ENCODE measurements at places on chromosomes 4 and X.

- DNase-seq, result no peak
Measured at GRCh38 chrX:17361620-17362019, 13.4 kb upstream of the NHS start.

DNA sequence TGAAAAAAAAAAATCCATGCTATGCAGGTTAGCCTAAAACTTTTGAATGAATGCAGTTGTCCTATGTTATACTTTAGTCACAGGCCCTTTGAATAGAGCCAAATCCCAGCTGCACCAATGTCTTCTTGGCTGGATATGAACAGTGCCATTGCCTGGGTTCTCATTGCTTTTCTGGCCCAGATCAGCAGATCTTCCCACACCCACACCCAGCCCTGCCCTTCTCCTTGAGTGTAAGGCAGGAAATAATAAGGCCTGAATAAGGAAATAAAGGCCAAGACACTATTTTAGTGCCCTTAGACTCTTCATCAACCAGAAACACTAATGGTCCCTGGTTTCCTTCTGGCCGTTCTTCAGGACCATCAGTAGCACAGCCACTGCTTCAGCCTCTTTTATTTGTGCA lies 66.6 kb downstream of the USP38 start:
- DNase-seq, result no peak

GRCh38 chr4:12519426-12519825 lies 964.7 kb downstream of the RAB28 start:
- DNase-seq, result no peak

GRCh38 chrX:2609431-2610238 lies 81.5 kb upstream of the CD99 start:
- DNase-seq, result no peak

GRCh38 chr4:184100297-184100885 lies 117.3 kb downstream of the ENPP6 start:
- no peak for DNase-seq

DNA sequence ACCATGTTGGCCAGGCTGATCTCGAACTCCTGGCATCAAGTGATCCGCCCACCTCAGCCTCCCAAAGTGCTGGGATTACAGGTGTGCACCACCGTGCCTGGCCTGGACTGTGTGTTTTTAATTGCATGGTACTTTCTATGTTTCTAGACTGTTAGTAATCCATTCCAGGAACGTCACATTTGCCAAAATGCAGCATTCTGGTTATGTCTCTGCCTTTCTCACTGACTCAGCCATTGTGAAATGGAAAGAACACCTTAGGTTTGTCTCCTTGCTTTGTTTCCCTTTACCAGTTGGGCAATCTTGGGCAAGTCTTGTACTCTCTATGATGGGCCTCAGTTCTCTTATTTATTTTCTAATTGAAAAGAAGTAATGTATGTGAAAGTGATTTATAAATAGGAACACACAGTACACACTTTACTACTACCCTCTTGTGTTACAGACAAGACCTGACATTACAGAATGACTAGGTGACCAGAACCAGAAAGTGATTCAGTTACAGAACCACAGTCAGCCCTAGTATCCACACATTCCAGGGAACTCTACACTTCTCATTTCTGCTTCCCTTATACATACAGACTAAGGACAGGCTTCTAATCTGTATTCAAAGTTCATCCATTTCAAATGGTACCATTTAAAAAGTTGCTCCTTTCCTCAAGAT lies 187.1 kb downstream of the MGST2 start:
- no peak for DNase-seq

DNA sequence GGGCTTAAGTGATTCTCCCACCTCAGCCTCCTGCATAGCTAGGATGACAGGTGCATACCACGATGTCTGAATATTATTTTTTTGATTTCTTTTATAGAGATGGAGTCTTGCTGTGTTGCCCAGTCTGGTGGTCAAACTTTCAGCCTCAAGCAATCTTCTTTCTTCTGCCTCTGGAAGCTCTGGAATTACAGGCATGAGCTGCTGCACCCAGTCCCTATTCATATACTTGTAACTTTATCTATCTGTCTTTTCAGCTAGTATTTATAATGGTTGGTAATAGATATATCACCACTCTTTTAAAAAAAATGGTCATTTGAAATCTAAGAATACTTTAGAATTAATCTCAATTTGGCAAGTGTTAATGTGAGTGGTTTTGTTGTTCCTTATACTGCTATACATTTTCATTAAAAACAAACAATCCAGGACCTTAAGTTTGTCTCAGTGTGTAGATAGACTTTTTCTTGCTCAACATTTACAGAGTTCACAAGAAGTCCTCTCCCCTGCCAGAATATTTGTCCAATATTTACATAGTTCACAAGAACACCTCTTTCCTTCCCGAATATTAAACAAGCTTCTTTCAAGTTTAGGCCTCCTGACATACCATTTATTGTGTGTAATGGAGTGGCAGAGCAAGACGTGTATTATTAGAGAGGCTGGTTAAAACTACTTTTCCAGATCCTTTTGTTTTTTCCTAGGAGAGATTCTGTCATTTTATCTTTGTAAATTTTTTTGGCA lies 1197.4 kb upstream of the ADGRL3 start:
- no peak for DNase-seq

GRCh38 chr4:8058031-8058479 lies 100.6 kb downstream of the ABLIM2 start:
- no peak for DNase-seq

- no peak for DNase-seq
Measured at GRCh38 chr4:29307256-29307655, 1412.9 kb upstream of the PCDH7 start.

GRCh38 chrX:68147848-68148247 lies 285.4 kb downstream of the OPHN1 start:
- no peak for DNase-seq

- DNase-seq, result no peak
Measured at GRCh38 chr4:138938366-138938690, 77.3 kb upstream of the NOCT start.

GRCh38 chr4:16233569-16234177 lies 7.4 kb upstream of the TAPT1 start:
- no peak for DNase-seq
